ENCODE measurements at places on chromosomes 1 and 21.

DNA sequence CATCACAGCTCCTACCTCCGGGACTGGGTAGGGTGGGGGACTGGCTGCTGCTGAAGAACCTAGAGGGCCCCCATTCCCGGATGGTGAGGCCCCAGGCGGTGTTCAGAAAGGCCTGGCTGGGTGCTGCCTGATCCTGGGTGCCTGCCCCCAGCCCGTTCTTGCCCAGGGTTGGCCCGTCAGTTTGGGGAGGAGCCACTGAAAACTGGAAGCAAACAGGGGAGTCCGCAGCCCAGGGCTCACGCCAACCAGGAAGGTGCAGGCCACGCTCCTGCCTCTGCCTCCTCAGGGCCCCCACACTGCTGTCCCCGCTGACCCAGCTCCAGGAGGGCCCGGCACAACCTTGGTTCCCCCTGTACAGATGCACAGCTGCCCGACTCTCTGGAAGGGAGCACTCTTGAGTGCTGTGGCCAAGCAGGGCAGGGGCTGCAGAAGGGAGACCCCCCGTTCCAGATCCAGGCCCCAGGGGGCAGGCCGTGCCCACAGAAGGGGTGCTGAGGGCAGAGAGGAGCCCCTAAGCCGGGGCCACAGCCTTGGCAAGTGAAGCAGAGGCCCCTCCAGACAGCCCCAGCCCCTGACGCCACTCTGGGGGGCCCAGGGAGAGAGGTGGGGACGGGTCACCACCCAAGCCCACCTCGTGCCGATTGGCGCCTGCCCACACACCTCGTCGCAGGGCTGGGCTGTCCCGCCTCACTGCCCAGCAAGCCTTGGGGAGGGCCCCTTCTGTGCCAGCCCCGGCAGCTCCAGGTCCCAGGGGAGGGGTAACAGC is 5.5 kb downstream of the C1QTNF12 start:
- no peak for DNase-seq

GRCh38 chr1:26831546-26832248 is 5.2 kb downstream of the ZDHHC18 start:
- peak; percentile 8 for DNase-seq

- no peak for DNase-seq
Measured at GRCh38 chr1:235545292-235545930, 41.2 kb upstream of the B3GALNT2 start.

DNA sequence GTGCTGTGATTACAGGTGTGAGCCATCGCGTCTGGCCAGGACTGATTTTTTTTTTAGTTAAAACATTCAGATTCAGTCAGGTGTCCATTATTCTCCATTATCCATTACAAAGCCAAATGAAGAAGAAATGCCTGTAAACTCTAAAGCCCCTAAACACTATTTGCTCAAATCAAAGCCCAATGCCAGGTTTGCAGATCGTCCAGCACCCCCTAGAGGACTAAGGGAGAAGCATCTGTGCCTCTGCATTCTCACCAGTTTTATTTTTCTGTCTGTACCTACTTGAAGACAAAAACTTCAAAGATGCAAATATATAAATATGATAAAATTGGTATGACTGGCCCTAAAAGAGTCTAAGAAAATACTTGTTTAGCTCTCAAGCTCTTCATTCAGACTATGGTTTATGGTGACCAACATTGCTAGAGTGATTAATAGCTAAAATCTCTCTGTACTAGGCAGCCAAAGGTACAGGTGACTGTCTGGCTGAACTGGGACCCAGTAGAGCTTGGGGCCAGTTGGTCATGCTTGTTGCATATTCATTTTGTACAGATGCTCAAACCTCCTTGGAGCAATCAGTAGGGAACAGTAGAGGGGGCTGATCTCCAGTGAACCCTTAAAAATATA is 138.4 kb downstream of the SYT2 start:
- DNase-seq, result peak; percentile 64

GRCh38 chr1:165637427-165637826 is 6.4 kb downstream of the MGST3 start:
- DNase-seq, result no peak

Measured in NCI-H1417 (cell line).